ENCODE measurements at places on chromosomes 4 and X.

GRCh38 chrX:69313617-69314290 lies 148.5 kb upstream of the PJA1 start:
- H3K27ac ChIP-seq, result no peak overlapping the region
- DNase-seq, result no peak
- no peaks in the 10 kb centered on the region for H3K4me1 ChIP-seq
- no peaks in the 10 kb centered on the region for H3K27me3 ChIP-seq

DNA sequence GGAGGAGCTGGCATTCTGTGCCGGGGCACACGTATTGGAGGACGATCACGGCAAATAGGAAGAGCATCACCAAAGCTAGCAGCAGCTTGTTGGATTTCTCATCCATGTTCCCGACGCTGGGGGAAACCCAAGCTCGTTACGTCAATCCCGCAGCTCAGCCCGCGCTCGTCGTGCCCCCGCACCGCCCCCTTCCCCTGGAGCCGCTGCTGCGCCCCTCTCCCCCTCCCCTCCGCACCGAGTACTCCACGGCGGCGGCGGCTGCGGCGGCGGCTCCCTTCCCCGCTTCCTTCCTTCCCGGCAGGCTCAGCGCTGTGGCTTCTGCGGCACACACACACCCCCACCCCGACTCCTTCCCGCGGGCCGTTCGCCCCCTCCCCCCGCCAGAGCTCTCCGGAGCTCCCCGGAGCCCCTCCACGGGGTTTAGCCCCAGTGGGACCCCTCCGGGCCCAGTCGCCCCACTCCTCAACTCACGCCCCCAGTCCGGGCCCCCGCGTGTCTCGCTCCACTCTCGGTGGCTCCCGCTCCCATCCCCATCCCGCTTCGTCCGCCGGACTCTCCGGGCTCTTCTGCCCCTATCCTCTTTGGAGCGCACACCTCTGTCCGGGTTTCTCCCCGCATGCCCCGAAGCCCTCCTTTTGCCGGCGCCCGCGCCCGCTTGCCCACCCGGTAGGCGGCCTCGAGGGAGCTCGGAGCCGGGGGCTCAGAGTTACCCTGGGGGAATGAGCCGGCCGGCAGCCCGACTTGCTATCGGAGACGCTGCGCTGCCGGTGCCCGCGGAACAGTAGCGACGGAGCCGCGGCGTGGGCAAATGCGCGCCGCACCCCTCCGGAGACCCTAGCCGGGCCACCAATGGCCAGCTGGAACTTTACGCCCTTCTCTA lies 978 bp downstream of the HS6ST2 start:
- peak overlapping the region; percentile 32 for H3K4me3 ChIP-seq
- H3K36me3 ChIP-seq, result no peaks in the 10 kb centered on the region
- no peaks in the 10 kb centered on the region for H3K4me1 ChIP-seq
- no peak overlapping the region for H3K27ac ChIP-seq

- H3K4me1 ChIP-seq, result no peaks in the 10 kb centered on the region
- no peak overlapping the region for H3K4me3 ChIP-seq
- no peaks in the 10 kb centered on the region for H3K27me3 ChIP-seq
- H3K27ac ChIP-seq, result no peak overlapping the region
These were observed 97.8 kb downstream of the TMEM47 start for GRCh38 chrX:34559325-34559724.

DNA sequence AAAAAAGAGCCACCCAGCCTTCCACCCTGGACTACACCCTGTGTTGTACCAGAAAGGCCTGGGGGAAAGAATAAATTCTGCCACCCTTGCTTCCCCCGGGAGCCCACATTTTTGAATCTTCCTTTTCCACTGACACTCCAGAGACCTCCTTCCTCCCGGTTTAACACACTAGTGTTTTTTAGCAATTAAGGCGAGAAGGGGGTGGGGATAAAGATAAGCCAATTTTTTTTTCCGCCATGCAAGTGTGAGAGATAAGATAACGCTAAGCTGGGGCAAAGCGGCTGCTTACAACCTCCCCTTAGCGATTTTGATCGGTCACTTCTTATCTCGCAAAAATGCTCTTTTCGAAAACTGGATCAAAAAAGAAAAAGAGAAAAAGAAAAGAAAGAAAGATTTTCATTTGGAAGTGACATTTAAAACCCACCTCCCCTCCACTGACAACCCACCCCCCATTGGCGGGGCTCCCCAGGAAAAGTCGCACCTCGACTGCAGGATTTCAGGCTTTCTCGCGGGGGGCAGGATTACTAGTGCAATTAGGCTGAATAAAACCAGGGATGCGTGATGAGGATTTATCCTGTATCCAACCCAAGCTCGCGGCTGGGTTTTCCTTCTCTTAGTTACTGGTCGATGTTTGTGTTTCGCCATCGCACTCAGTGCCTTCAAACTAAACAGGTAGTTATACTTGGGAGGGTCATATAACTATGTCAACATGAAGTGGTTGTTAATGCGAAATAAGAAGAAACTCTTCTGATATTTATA lies 6.0 kb upstream of the BCOR start:
- no peak for DNase-seq
- H3K4me3 ChIP-seq, result no peak overlapping the region
- peaks cover 4% of the 10 kb centered on the region for H3K27me3 ChIP-seq
- H3K36me3 ChIP-seq, result no peaks in the 10 kb centered on the region
- peaks cover 26% of the 10 kb centered on the region for H3K4me1 ChIP-seq
- H3K27ac ChIP-seq, result no peak overlapping the region

- no peaks in the 10 kb centered on the region for H3K4me1 ChIP-seq
- no peaks in the 10 kb centered on the region for H3K27me3 ChIP-seq
- DNase-seq, result no peak
- H3K4me3 ChIP-seq, result no peak overlapping the region
These were observed 330.2 kb downstream of the HS3ST1 start for GRCh38 chr4:11098461-11098860.

DNA sequence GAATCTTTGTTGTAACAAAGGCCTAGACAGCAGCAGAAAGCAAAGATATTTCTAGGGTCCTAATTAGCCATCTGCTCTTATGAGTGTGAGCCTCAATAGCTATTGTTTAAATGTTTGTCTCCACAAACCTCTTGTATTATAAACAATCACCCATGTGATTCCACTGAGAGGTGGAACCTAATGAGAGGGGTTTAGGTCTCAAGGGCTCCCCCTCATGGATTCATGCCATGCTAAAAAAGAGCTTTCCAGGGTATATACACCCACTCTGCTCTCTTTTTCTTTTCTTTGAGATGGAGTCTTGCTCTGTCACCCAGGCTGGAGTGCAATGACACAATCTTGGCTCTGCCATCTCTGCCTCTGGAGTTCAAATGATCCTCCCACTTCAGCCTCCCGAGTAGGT lies 42.1 kb downstream of the TRIM61 start:
- H3K4me1 ChIP-seq, result no peaks in the 10 kb centered on the region
- H3K36me3 ChIP-seq, result no peaks in the 10 kb centered on the region
- DNase-seq, result no peak
- no peak overlapping the region for H3K27ac ChIP-seq
- no peak overlapping the region for H3K4me3 ChIP-seq
- H3K27me3 ChIP-seq, result peaks cover 3% of the 10 kb centered on the region

GRCh38 chrX:50002067-50002714 lies 79.8 kb downstream of the CLCN5 start:
- H3K36me3 ChIP-seq, result no peaks in the 10 kb centered on the region
- no peak overlapping the region for H3K27ac ChIP-seq
- no peaks in the 10 kb centered on the region for H3K27me3 ChIP-seq
- no peaks in the 10 kb centered on the region for H3K4me1 ChIP-seq

DNA sequence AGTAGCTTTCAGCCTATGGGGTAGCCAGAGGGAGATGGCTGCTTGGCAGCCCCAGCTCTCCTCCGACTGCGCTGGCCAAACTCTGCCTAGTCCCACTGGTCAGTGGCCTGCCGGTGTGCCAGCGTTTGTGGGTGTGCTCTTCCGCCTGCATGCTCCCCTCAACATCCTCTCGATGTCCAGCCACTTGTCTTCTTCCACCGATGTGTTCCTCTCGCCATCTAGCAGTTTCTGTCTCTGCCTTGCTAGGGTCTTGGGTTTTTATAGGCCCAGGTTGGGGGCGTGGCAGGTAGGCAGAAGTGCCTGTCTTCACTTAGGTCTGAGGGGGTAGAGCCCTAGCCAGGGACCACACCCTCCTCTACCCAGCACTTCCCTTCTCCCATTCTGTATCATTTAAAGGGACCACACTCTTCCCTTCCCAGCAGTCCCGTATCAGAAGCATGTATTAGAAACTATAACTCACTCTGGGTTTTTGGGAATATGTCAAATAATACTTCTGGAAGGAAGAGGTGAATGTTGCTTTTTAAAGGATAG lies 124.4 kb downstream of the KDM6A start:
- DNase-seq, result no peak
- no peak overlapping the region for H3K27ac ChIP-seq
- no peaks in the 10 kb centered on the region for H3K27me3 ChIP-seq
- H3K36me3 ChIP-seq, result no peaks in the 10 kb centered on the region

DNA sequence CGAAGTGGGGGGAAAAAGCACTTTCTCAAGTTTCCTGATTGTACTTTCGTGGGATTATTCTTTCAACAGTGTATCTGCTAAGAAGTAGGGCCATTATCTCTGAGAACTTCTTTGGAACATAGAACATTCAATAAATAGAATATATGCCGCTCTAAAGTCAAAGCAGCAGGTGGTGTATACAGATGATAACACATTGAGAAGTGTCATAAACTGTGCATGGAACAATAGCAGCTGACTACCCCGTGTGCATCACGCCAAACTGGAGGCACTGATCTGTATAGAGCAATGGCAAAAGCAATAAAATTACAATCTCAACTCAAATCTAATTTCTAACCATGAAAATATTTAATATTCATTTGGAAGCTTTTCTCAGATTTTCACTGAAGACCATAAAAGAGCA lies 175.3 kb downstream of the DCTD start:
- H3K36me3 ChIP-seq, result no peaks in the 10 kb centered on the region
- no peak overlapping the region for H3K4me3 ChIP-seq
- no peak overlapping the region for H3K27ac ChIP-seq
- no peaks in the 10 kb centered on the region for H3K4me1 ChIP-seq
- no peaks in the 10 kb centered on the region for H3K27me3 ChIP-seq
- no peak for DNase-seq

- no peaks in the 10 kb centered on the region for H3K36me3 ChIP-seq
- no peak for DNase-seq
- H3K4me1 ChIP-seq, result no peaks in the 10 kb centered on the region
- no peaks in the 10 kb centered on the region for H3K27me3 ChIP-seq
These were observed 641.9 kb downstream of the NLGN4X start for GRCh38 chrX:5586726-5587125.

DNA sequence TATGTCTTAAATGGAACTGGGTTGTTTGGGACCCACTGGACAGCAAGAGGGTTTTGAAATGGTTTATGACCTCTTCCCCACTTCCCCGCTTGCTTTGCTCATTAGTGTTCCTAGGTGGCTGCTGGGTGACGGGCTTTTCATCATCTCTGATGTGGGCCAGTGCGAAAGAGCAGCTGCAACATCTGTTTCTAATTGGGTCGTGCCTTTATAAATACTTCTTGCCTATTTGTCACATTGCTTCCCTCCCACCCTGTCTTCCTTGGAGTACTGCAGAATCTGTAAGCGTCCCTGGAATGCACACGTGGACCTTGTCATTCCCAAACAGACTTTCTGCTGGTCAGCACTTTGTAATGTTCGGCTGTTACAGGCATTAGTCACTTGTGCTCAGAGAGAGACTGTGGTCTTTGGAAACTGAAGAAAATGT lies 35.2 kb downstream of the SEPTIN11 start:
- H3K4me1 ChIP-seq, result peaks cover 48% of the 10 kb centered on the region
- H3K27me3 ChIP-seq, result no peaks in the 10 kb centered on the region
- no peak overlapping the region for H3K27ac ChIP-seq
- no peak for DNase-seq
- H3K4me3 ChIP-seq, result no peak overlapping the region

GRCh38 chr4:167623241-167623572 lies 388.9 kb upstream of the SPOCK3 start:
- no peak overlapping the region for H3K27ac ChIP-seq
- no peaks in the 10 kb centered on the region for H3K36me3 ChIP-seq
- no peaks in the 10 kb centered on the region for H3K4me1 ChIP-seq

GRCh38 chr4:77177199-77177598 lies 20.2 kb downstream of the CCNG2 start:
- no peaks in the 10 kb centered on the region for H3K27me3 ChIP-seq
- no peaks in the 10 kb centered on the region for H3K36me3 ChIP-seq
- no peak for DNase-seq
- H3K4me1 ChIP-seq, result no peaks in the 10 kb centered on the region
- no peak overlapping the region for H3K27ac ChIP-seq

DNA sequence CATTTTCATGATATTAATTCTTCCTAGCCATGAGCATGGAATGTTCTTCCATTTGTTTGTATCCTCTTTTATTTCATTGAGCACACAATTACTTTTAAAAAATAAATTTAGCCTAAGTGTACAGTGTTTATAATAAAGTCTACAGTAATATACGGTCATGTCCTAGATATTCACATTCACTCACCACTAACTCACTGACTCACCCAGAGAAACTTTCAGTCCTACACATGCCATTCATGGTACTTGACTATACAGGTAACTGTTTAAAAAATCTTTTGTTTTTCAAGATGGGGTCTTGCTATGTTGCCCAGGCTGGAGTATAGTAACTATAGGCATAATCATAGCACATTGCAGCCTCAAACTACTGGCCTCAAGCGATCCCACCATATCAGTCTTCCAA lies 348.1 kb downstream of the RAPGEF2 start:
- no peaks in the 10 kb centered on the region for H3K27me3 ChIP-seq
- H3K4me1 ChIP-seq, result no peaks in the 10 kb centered on the region
- H3K27ac ChIP-seq, result no peak overlapping the region
- H3K36me3 ChIP-seq, result no peaks in the 10 kb centered on the region
- DNase-seq, result no peak
- no peak overlapping the region for H3K4me3 ChIP-seq

DNA sequence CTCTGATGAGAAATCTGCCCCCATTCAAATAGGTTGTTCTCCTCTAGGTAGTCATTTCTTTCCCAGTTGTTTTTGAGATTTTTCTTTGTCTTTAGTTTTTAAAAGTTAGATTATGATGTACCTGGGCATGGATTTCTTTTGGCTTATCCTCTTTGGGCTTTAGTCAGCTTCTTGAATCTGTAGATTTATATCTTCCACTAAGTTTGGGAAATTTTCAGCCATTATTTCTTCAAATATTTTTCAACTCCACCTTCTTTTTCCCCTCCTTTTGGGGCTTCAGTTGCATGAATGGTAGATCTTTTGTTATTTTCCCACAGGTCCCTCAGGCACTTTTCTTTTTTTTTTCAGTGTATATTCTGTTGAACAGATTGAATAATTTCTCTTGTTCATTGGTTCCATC lies 77.3 kb downstream of the JADE3 start:
- no peak overlapping the region for H3K4me3 ChIP-seq
- H3K36me3 ChIP-seq, result no peaks in the 10 kb centered on the region
- no peak overlapping the region for H3K27ac ChIP-seq
- H3K4me1 ChIP-seq, result no peaks in the 10 kb centered on the region
- DNase-seq, result no peak

- H3K27ac ChIP-seq, result no peak overlapping the region
- DNase-seq, result no peak
- H3K4me1 ChIP-seq, result no peaks in the 10 kb centered on the region
- no peaks in the 10 kb centered on the region for H3K36me3 ChIP-seq
- no peaks in the 10 kb centered on the region for H3K27me3 ChIP-seq
- no peak overlapping the region for H3K4me3 ChIP-seq
These were observed 34.6 kb upstream of the MGST2 start for GRCh38 chr4:139630991-139631390.
